Cerebellar nuclear complex (tissue), 1 donor: ENCODE measurements at places on chromosomes 3 and 15.

DNA sequence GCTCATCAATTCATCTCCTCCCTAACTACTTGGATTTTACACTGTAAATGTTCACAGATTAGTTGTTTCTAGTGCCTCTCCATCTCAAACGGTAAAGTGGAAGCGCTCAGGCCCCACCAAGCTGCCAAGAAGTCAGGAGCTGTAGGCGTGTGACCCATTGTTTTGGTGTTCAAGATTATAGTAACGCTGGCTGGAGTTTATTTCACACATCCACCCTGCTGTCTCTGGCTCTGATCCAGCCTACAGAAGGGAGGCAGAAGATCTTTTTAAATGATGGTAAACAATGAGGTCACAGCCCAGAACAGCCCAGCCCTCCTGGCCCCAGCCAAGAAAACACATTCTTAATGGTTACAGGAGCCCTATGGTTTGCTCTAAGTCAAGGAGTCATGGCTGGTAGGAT is 25.7 kb upstream of the GALNT15 start:
- no peak for DNase-seq

GRCh38 chr15:42137461-42138261 is 18.8 kb downstream of the PLA2G4F start:
- DNase-seq, result no peak

- DNase-seq, result no peak
Measured at GRCh38 chr15:76169018-76169417, 109.2 kb downstream of the TMEM266 start.

DNA sequence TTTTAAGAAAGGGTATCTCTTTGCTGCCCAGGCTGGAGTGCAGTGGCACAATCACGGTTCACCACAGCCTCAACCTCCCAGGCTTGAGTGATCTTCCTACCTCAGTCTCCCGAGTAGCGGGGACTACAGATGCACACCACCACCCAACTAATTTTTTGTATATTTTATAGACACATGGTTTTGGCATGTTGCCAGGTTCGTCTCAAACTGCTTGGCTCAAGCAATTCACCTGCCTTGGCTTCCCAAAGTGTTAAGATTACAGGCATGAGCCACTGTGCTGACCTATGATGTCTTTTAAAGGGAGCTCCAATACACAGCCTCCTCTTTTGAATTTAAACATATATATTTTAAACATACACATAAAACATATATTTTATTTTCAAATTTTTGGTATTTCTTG is 60.9 kb downstream of the SLC9C1 start:
- DNase-seq, result no peak

- no peak for DNase-seq
Measured at GRCh38 chr15:28891588-28891987, 5.8 kb downstream of the APBA2 start.

DNA sequence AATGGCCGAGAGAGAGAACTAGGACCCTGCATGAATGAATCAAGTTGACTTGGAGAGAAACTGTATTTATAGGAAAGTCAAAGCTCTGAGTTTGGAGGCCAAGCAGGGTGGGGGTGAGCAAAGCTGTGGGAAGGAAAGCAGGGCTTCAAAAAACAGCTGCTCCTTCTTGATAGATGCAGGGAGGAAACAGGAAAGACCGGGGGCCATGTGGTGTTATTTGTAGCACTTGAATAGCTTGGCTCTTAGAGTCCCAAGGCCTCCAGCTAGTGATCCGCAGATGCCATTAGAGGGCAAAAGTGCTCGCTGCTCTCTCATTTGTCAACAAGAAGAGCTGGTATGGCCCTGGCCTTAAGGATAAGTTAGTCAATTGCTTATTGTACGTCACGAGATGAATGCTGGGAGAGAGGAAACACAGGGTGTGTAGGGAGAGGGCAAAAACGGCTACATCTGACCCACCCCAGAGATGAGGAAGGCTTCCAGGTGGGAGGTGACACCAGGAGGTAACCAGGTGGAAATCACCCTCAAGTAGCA is at the start of gene ALG1L2:
TSS of gene ALG1L2 (plus strand) at position 481 of the 531 bp plus-strand sequence. CDS start 186 bp downstream, outside the sequence.
- no peak for DNase-seq

DNA sequence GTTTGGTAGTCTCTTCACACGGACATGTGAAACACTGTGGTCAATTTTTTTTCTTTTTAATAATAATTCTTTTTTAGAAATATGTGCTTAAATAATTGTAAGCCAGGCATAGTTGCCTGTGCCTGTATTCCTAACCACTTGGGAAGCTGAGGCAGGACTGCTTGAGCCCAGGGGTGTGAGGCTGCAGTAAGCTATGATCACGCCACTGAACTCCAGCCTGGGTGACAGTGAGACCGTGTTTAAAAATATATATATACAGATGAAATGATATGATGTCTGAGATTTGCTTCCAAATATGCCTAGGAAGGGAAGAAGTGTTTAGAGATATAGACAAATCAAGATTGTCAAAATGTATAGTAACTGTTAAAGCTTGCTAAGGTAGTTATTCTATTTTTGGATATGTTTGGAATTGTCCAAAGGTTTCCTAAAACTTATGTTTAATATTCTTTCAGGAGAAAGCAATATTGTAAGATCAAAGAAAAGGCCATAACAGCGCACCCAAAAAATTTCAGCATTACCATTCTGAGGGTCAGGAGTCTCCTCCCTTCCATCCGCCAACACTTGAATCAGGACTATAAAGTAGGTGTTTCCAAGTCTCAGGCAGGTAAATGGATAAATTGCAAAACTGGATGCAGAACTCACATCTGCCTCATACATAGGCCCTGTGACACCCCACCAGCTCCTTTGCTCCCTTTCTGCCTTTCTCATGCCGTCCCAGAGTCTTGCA is 532 bp upstream of the SELENOT start:
- no peak for DNase-seq

GRCh38 chr3:13379201-13379830 is 40.8 kb downstream of the NUP210 start:
- DNase-seq, result no peak

- DNase-seq, result peak; percentile 23
Measured at GRCh38 chr3:134651347-134652041, 672 bp upstream of the KY start.

- DNase-seq, result no peak
Measured at GRCh38 chr3:124261306-124261705, 269.4 kb upstream of the ROPN1 start.
